Stimulated activated CD4-positive, alpha-beta T cell treated with anti-CD3 and anti-CD28 coated beads, Interleukin-15, amount 100 ng/mL, for 48 hours (primary cell): ENCODE measurements at places on chromosomes 12 and 14.

DNA sequence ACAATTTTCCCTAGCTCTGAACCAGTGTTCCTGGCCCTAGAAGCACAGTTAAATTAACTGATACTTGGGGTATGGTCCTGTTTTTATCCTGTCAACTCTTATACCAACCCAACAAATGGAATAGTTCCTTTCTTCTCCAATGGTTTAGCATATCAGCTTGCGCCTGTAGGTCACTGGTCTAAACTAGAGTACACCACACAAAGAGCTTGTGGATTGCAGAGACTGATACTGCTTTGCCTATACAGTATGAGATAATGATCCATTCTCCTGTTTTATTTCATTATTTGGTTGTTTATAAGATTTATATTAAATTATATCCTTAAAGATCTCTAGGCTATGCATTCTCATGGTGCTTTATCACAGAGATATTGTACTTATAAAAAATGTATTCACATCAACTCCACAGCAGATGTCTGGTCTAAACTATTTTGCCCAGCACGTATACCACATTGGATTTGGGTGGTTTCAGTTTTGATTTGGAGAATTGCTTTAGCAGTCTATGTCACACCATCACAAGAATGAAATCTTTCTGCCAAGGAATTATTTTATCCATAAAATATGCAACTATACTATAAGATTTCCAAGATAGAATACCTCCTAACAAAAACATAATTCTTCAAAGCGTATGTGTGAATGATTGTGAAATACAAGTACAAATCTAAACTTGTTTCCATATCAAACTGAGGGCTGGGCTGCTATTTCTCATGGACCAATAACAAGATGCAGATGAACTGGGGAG, 142.1 kb downstream of the SLC16A7 start:
- no peak for DNase-seq

DNA sequence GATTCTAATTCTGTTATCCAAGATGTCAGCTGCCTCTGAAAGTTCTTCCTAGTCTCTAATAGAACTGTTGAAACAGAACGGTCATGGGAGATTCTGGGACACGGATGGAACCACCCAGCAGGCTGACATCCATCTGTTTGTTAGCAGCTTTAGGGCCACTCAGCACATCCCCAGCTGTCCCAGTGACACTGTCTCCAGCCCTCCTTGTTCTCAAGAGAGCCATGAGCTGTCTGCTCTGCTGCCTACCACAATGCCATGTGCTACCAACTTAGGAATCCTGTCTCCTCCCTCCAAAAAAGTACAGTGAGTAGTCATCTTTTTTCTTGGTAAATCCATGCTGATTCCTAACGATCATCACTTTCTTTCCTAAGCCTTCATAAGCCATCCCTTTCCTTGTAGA, 130.5 kb downstream of the ZFP36L1 start:
- no peak for DNase-seq

DNA sequence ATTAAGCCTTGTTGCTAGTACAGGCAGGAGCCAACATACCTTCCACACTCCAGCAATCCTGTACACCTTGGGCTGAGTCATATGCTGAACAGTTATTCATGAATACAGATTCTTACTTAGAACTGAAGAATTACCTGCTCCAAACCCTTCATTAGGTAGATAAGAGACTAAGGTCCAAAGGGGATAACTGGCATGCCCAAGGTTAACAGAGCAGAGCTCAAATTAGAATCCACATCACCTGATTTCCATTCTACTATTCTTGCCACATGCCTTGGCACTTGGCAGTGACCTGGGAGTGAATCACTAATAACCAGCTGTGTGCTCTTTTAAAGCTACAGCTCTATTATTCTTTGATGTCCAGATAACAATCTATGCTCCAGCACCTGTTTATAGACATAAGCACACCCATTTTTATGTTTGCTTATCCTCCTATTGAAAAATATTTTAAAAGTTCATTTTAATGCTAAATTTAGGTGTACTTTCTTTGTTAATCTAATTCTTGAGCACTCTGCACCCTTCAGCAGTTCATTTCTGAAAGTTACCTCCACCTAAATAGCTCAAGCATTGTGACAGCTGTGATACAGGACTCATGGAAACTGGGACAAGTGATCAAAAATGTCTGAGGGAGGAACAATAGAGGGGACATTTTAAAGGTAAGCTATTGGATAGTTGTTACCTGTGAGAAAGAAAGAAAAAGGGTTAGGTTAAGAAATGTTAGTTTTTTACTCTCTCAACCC, 19.4 kb downstream of the LPCAT3 start:
- no peak for DNase-seq

DNA sequence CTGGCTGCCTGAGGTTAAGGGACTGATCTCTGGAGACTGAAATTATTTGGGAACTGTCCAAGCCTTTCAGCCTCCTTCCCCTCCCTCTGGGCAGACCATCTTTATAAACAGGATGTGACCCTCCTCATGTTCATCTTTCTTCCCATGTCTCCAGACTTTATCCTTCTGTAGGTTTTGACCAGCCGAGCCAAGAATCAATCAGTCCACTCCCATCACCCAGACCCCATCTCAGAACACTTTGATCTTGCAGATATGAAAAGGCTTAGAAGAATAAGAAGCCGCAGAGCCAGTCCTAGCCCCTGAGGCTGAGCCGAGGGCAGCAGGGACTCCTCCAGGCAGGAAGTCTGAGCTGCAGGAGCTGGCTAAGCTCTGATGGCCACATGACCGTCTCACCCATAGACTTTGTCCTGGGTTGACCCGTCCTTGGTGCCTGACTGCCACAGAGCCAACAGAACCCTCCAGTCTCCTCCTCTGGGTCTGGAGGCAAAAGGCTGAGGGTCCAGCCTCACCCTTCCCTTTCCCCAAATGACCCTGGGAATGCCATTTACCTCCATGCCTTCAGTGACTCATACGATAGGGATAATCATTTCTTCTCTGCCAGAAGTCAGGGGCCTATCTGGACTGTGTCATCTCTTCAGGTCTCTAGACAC, 1.6 kb downstream of the KRT71 start:
- DNase-seq = no peak

DNA sequence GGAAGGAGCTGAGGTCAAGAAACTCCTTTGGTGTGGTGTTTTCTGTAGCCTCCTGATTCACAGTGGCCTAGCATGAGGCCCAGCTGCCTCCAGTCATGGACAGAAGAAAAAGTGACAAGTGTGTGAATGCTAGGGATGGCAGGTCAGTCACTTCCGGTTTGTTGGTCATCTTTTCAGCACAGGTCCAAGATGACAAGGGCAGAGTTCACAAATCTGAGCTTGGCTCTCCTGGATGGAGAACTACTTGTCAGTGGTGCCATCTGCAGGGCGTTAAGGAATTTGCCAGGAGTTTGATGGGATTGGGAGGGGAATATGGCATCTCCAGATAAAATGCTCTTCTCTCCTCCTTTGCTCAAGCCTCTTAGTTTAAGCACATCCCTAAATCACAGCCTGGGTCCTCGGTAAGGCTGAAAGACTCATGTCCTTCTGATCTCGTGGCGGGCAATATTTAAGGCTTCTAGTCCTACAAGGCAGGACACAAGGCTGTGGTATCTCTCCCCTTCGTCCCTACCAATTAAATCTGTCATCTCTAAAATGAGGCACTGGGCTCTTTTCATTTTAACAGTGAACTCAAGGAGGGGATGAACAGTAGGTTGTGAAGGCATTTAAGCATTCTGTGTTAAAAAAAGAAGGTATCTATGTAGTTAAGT, 10.0 kb downstream of the TUBA1B start:
- no peak for DNase-seq

- DNase-seq = no peak
Measured at GRCh38 chr14:36664322-36665193, 2.9 kb downstream of the PAX9 start.

- no peak for DNase-seq
Measured at GRCh38 chr12:57927086-57927485, 14.3 kb upstream of the ATP23 start.

GRCh38 chr12:27824126-27824842, 44.2 kb upstream of the MANSC4 start:
- no peak for DNase-seq

- DNase-seq = no peak
Measured at GRCh38 chr14:103488960-103489359, 33.7 kb downstream of the CKB start.

DNA sequence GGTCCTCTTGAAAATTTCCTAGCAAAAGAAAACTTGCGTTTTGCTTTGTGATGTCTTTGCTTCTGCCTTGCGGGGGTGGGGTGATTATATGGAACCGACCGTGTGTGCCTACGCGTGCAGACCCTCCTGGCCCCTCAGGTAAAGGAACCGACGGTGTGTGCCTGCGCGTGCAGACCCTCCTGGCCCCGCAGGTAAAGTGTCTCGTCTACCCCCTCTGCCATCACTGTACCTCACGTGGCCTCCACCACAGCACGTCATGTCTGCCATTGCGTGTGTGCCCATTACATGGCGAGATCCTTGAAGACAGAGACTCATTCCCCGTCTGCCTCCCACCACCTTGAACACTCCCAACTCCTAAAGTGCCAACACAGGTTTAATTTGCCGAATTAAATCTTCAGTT, 3.6 kb downstream of the GOLGA3 start:
- no peak for DNase-seq

DNA sequence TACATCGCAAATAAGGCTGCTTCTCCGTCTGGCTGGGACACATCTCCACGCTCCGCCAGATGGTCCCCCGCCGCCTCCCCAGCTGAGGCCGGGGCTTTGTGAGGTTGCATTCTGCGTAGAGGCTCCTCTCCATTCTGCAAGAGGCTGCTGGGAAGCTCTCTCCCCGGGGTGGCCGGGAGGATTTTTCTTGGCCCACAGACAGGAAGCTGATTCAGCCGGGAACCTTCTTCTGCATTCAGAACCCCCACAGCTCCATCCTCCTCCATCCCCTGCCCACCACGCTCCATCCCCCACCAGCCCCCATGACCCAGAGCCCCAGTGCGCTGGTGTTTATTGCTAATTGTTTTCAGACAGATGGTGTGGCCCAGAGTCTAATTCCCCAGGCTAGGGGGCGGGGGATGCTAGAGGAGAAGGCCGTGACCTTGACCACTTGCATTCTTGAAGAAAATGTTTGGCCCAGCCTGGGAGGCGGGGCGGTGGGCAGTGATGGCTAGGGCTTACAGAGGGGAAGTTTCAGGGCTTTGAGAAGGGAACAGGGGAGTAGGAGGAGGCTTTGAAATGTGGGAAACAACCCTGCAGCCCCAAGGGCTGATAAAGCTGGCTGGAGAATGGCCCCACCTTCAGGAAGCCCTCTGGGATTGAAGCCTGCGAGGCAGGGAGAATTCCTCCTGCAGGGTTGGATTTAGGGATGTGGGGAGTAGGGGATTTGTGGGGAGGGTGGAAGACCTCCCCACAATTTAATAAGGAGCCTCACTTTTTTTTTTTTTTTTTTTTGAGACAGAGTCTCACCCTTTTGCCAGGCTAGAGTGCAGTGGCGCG, 88.5 kb upstream of the NCOR2 start:
- DNase-seq = no peak

DNA sequence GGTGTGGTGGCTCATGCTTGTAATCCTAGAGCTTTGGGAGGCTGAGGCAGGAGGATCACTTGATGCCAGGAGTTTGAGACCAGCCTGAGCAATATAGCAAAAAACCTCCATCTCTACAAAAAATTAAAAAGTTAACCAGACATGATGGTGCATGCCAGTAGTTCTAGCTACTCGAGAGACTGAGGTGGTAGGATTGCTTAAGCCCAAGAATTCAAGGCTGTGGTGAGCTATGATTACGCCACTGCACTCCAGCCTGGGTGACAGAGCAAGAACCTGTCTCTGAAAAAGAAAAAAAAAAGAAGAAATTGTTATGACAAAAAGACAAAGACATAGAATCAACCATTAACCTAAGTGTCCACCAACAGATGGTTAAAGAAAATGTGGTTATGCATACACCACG, 2.1 kb upstream of the ATP23 start:
- no peak for DNase-seq

DNA sequence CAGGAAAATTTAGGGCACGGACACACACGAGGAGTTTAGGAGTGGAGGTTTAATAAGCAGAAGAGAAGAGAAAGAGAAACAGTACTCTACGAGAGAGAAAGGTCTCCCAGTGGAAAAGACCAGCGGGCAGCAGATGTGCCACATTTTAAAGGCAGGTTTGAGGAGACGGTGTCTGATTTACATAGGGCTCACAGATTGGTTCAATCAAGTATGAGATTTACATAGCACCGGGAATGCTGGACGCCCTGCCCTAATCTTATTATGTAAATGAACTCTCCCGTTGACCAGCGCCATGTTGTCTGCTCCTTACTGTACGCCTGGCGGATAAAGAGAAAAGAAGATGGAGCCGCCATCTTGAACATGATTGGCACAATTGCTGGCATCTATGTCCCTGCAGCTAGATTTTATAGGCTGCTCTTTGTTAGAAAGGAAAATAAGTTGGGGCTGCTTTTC, 17.9 kb downstream of the NFKBIA start:
- DNase-seq = no peak

GRCh38 chr12:18431771-18432170, 170.5 kb downstream of the PIK3C2G start:
- DNase-seq = no peak

- no peak for DNase-seq
Measured at GRCh38 chr12:132449565-132450417, 40.2 kb upstream of the FBRSL1 start.

DNA sequence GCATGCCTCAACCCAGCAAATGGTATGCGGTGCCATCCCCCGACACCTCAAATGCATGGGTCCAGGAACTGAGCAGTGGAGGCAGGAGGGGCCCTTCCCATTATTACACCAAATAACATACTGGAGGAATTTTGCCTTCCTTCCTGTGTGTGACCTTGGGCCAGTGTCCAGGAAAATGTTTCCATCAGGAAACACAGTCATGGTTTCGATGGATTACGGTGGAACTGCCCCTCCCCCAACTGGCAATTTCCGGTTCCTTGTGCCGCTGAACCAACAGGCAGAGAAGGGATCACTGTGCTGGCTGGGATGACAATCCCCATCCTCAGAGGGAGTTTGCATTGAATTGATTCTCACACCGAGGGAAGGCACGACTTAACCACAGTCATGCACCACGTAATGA, 9.1 kb upstream of the CDC42BPB start:
- DNase-seq = no peak

- no peak for DNase-seq
Measured at GRCh38 chr14:38502239-38502638, 246.3 kb upstream of the CLEC14A start.

GRCh38 chr12:92068459-92068858, 77.2 kb downstream of the BTG1 start:
- DNase-seq = no peak

DNA sequence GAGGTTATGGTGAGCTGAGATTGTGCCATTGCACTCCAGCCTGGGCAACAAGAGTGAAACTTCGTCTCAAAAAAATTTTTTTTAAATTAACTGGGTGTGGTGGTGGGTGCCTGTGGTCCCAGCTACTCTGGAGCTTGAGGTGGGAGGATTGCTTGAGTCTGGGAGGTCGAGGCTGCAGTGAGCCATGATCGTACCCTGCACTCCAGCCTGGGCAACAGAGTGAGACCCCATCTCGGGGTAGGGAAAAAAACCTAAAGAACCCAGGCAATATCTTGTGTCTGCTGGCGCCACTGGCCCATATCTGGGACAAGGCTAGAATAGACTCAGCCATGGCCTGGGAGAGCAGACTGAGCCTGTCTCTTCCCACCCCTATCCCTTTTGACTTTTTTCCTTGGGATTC, 9.1 kb upstream of the GPRC5A start:
- no peak for DNase-seq
